NCI-H1092 (cell line): ENCODE measurements at places on chromosomes 5 and 9.
A peak's percentile ranks its signal among the peaks of the same experiment; 100 is the strongest.

GRCh38 chr5:167953151-167953798 lies 338.2 kb upstream of the WWC1 start:
- DNase-seq: no peak

- no peak for DNase-seq
Observed at GRCh38 chr9:84699984-84700383, 30.5 kb downstream of the NTRK2 start.

DNA sequence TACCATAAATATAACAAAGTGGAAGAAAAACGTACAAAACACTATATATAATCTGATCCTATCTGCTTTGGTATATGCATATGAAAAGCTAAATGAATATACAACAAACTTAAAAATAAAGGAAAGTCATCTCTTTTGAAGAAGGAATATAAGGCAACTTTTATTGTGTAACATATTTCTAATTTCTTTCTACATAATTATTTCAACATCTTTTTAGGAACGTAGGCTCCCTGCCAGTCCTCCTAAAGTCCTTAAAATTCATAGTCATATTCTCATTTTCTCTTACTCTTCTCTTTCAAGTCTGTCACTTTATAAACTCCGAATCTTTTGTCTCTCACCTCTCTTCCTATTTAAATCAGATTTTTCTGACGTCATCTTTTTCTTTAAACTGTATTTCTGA lies 9.6 kb downstream of the DEPDC1B start:
- no peak for DNase-seq

- no peak for DNase-seq
Observed at GRCh38 chr5:145911164-145911563, 25.2 kb upstream of the SH3RF2 start.

- DNase-seq: no peak
Observed at GRCh38 chr9:79287708-79288290, 284.0 kb upstream of the TLE4 start.

DNA sequence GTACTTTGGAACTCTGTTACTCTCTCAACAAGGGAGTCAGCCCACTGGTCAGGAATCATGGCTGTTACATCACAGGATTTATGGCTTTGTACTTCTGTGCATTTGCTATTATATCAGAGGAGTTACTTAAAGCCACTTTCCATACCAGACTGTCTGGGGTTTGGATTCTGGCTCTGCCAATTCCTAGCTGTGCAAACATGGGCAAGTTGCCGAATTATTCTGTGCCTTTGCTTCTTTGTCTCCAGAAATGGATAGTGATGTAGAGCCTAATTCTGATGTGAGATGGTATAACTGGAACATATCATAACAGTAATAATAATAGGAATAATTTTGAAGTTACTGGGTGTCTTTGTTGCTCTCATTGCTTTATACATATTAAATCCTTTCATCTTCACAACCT lies 1047.3 kb upstream of the SEMA6A start:
- no peak for DNase-seq

GRCh38 chr5:57066924-57067596 lies 106.8 kb upstream of the GPBP1 start:
- no peak for DNase-seq

DNA sequence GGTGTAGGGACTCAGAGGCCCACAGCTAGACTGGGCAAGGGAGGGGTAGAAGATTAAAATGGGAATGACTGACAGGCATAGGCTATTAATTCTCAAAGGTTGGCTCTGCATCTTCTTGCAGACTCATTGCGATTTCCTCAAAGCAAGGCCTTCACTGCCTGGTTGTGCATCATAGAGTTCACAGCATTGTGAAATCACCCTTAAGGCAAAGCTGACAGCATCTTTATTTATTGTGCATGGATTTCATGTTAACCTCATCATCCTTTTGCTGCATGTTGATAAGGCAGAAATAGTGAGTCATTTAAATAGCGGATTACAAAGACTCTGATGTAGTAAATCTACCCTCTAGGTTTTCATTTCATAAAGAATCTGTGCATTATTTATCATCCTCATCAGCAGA lies 13.6 kb upstream of the PALM2AKAP2 start:
- DNase-seq: no peak

DNA sequence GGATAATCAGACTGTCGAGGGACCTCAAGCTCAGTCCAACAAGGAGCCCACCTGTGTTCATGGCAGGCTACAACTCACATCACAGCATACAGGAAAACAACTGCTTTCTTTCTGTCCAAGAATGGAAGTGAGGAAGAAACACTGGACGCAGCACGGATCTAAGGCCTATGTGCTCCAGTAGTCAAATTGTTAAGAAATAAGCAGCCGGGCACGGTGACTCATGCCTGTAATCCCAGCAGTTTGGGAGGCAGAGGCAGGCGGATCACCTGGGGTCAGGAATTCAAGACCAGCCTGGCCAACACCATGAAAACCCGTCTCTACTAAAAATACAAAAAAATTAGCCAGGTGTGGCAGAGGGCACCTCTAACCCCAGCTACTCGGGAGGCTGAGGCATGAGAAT lies 427.8 kb downstream of the BNC2 start:
- DNase-seq: no peak

DNA sequence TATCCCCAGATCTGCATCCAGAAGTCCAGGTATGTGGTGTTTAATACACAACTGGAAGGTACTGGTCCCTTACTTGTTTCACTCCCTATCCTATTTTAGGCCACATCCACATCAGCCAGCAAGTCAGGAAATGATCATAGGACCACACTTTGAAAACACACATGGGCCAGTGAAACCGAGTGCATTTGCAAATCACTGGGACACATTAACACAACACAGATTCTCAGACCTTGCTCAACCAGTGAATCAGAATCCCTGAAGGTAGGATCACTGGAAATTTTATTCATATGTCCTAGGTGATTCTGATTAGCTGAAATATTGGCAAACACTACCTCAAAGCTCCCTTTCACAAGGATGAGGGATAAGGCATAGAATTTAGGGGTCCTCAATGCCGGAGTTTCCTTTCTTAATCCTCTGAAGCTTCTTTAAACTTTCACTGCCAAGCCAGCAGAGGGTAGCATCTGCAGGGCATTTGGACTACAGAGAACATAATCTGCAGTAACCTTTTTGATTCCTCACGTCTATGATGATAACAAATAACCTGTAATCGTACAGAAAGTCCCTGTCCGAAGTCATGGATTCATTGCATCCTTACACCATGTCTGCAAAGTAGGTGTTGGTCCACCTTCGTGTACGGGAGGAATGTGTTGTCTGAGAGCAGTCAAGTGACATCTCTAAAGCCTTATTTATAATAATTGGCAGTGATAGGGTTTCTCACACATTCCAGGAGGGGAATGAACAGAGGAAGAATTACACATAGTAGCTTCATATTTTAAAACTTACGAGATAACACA lies 11.0 kb upstream of the ABLIM3 start:
- no peak for DNase-seq

- DNase-seq: no peak
Observed at GRCh38 chr9:122192914-122193525, 33.3 kb downstream of the MORN5 start.

DNA sequence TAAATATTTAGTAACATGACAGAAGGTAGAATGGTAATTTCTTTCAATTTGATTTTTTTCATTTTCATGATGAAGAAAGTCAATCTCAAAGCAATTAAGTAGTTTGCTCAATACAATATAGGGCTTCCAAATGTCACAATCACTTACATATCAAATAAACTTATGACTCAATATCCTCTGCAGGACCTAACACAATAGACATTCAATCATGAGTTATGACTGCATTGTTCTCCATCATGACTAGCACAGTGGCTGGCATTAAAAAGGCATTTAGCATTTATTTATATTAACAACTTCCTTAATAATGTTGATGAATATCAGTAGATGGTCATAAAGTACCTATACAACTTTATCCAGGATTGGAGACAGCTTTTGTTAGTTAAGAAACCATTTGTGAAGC lies 1499.6 kb downstream of the EFNA5 start:
- no peak for DNase-seq

DNA sequence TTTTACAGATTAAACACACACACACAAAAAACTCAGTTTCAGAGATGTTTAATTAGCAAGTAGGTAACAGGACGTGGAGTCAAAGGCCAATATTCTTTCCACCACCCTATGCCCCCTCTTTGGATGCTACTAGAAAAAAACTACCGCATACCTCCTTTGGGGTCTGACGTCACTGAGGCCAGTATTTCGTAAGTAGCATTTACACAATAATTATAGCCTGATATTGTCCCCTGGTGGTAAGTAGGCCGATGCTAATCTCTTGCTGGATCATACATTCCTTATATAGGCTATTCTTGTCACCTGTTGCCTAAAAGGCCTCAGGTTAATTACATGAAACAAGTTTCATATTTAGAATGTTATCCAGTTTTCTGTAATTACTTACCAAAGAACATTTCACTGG lies 21.0 kb upstream of the SMARCA2 start:
- no peak for DNase-seq

DNA sequence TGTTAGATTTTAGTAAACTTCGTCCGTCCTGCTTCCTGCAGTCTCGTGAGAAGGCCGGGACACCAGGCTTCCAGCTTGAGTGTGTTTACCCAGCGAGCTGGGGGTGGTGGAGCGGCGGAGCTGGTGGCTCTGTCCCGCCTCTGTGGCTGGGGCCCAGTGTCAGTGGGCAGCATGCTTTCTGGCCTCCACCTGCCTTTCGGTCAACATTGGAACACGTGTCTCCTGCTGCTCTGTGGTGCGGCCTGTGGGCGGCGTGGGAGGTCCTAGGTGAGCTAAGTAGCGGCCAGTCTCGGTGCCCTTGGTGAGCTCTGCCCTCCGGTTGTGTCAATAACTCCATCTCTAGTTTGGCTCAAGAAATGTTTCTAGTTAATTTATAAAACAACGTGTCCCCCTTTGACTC lies 125.9 kb downstream of the GADD45G start:
- peak; percentile 78 for DNase-seq
